ENCODE measurements at places on chromosomes 7 and 10.

DNA sequence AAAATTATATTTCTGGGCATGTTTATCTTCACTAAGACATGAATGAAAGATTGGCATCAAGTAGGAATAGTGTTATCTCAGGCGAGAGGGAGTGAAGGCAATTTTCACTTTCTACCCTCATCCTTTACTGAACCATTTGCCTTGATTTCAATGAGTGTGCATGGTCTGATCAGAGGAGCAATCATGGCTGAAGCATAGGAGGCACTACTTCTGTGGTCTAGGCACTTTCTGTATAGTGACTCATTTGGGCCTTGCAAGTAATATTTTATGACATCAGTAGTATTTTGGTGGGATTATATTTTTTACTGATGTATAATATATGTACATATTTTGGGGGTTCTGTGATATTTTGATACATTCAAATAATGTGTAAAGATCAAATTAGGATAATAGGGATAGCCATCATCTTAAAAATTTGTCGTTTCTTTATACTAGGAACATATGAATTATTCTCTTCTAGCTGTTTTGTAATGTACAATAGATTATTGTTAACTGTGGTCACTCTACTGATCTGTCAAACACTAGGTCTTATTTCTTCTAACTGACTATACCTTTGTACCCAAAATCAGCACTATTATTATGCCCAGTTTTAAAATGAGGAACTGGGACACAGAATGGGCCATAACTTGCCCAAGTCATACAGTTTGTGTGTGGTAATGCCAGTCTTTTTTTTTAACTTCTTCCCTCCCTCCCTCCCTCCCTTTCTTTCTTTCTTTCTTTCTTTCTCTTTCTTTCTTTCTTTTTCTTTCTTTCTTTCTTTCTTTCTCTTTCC is 101.9 kb downstream of the RAB11FIP2 start:
- DNase-seq = no peak
- peaks cover 12% of the 10 kb centered on the region for H3K4me1 ChIP-seq
- no peak overlapping the region for H3K27ac ChIP-seq
- H3K4me3 ChIP-seq = no peak overlapping the region
- no peaks in the 10 kb centered on the region for H3K27me3 ChIP-seq

DNA sequence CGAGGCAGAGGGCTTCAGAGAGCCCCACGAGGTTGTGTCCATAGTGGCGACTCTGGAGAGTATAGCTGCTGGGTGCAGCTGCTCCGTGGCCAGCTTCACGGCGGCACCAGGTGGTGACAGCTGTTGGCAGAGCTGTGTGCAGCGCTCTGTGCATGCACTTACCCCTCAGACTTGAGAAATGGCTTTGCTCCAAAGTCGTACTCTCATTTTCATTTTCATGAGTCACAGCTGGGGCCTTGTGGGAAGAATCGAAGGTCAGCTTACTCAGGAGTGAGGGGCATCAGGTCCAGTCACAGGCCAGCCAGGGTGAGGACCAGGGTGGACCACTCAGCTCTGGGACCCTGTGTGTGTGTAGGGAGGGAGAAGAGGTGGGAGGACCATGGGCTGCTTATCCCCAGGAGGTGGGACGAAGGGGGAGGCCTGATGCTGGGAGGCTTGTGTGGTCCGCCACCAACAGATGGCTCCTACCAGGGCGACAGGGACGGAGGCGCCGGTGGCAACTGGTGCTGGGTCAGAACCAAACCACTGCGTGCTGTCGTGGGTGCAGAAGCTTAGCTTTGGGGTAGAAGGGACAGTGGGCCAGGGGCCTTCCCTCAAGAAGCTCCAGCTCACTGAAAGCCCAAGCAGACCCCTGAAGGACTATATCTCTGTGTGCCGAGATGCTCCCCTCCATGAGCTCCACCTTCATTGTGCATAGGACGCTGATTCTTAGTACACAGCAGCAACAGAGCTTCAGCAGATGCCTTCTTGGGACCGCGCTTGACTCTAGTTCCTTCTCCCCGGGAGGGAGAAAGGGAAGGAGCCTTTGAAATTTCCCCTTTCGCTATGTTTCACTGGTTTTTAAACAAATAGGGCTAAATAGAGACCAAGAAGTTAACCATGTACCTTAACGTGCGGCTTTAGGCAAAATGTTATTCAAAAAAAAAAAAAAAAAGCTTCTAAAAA is 225.0 kb downstream of the CELF2 start:
- no peak for DNase-seq
- H3K36me3 ChIP-seq = no peaks in the 10 kb centered on the region
- no peak overlapping the region for H3K4me3 ChIP-seq
- peaks cover 21% of the 10 kb centered on the region for H3K27me3 ChIP-seq

- H3K36me3 ChIP-seq = no peaks in the 10 kb centered on the region
- H3K4me3 ChIP-seq = no peak overlapping the region
- peak; percentile 94 for DNase-seq
- H3K4me1 ChIP-seq = peaks cover 50% of the 10 kb centered on the region
These were observed 464.0 kb downstream of the INHBA start for GRCh38 chr7:41238851-41239331.

DNA sequence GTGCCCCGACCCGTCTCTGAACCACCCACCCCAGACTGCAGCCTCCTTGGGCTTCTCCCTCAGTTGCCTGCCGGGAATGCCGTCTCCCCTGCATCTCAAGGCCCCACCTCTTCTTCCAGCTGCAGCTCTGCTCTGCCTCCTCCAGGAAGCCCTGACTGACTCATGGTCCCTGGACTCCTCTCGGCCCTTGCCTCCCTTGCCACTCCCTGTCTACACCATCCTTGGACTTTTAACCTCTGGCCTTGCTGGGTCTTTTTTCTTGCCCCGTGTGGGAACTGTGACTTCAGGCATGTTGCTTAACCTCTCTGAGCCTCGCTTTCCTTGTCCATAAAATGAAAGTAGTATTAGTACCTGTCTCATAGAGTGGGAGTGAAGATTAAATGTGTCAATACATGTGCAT is 56.3 kb downstream of the C10orf105 start:
- H3K27me3 ChIP-seq = no peaks in the 10 kb centered on the region
- no peaks in the 10 kb centered on the region for H3K36me3 ChIP-seq
- no peak for DNase-seq
- H3K4me3 ChIP-seq = no peak overlapping the region

GRCh38 chr10:67784474-67784873 is 53.5 kb downstream of the DNAJC12 start:
- DNase-seq = no peak
- H3K4me3 ChIP-seq = no peak overlapping the region
- H3K4me1 ChIP-seq = peaks cover 8% of the 10 kb centered on the region
- no peaks in the 10 kb centered on the region for H3K27me3 ChIP-seq

- peaks cover 30% of the 10 kb centered on the region for H3K27me3 ChIP-seq
- H3K36me3 ChIP-seq = no peaks in the 10 kb centered on the region
- H3K4me3 ChIP-seq = no peak overlapping the region
- H3K4me1 ChIP-seq = no peaks in the 10 kb centered on the region
- H3K27ac ChIP-seq = no peak overlapping the region
These were observed 100.1 kb upstream of the PTN start for GRCh38 chr7:137443616-137444015.

GRCh38 chr10:43121444-43121843 is 16.8 kb upstream of the CSGALNACT2 start:
- no peaks in the 10 kb centered on the region for H3K4me1 ChIP-seq
- no peaks in the 10 kb centered on the region for H3K36me3 ChIP-seq
- H3K27me3 ChIP-seq = no peaks in the 10 kb centered on the region
- H3K27ac ChIP-seq = no peak overlapping the region
- no peak for DNase-seq

DNA sequence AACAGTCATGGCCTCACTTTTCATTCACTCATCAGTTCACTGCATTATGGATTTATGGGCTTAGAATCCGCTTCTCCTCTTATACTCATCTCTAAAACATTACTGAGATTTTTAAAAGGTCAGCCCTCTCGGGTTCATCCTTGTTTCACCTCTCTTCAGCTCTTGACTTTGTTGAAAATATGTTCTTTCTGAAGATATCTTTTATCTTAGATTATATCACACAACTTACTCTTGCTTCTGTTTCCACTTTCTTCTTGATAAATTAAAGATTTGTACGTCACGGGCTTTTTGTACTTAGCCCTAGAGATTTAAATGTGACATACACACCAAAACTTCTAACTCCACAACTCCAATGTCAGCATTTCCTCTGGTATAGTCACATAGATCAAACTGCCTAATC is 342.5 kb upstream of the TMEM229A start:
- no peak overlapping the region for H3K27ac ChIP-seq
- H3K4me3 ChIP-seq = no peak overlapping the region
- no peaks in the 10 kb centered on the region for H3K4me1 ChIP-seq
- H3K36me3 ChIP-seq = no peaks in the 10 kb centered on the region

- DNase-seq = no peak
- H3K4me3 ChIP-seq = no peak within 1 kb of the TSS
- no peaks in the 10 kb centered on the region for H3K4me1 ChIP-seq
These were observed at the start of gene C10orf71 for GRCh38 chr10:49298983-49299815. Gene C10orf71 (plus strand): TSS chr10:49299170. CDS start chr10:49322546, 23,376 bp downstream.
